ENCODE measurements at places on chromosomes 2 and 18.

GRCh38 chr18:12726331-12726730 is 23.5 kb downstream of the PSMG2 start:
- no peak for DNase-seq

- DNase-seq: no peak
Observed at GRCh38 chr2:190535121-190535439, 558 bp upstream of the NEMP2 start.

- no peak for DNase-seq
Observed at GRCh38 chr2:117983040-117983439, 30.8 kb downstream of the CCDC93 start.

DNA sequence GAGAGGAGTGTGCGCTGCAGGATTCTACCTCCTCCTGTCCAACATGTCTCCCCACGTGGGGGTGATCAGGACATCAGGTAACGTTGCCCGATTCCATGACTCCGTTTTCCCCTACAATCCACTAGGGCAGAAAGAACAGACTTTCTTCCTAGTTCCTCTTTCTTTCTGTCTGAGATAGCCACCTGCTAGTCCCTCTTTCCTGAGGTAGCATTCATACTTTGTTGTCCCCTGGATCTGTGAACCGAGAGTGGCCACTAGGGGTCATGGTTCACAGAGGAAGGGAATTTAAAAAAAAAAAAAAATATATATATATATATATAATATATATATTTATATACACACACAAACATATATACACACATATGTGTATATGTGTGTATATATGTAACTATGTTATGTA is 210.0 kb upstream of the ZNF521 start:
- DNase-seq: no peak

DNA sequence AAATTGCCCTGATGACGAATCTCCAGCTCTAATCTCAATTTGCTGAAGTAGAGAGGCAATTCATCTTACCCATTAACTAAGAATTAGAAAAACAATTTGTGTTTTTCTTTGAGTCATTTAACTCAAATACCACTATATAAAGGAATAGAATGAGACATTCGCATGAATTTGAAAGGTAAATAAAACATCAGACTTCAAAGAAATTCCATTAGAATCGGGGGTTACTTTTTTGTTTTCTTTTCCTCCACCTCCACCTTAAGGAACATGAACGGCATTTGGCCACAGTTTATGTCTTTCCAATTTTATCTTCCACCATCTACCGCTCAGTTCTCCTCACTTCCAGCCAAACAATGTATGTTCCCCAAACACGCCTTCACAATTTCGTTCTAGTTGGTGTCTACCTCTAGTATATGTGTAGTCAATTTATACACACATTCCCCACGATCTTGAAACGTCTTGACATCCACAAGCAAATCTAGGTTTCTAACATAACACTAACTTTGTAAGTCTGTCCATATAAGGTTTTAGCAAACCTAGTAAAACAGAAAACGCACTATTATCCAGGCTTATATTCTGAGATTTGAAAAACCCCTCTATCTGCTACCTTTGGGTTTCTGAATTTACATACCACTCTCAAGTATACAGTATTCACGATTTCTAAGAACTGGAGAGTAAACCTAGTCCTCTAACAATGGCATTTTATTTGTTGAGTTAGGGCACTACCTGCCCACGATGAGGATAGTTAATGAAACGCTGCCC is 1.2 kb upstream of the SMCHD1 start:
- no peak for DNase-seq

GRCh38 chr2:187499941-187500532 is 52.0 kb upstream of the CALCRL start:
- no peak for DNase-seq

GRCh38 chr2:9392898-9393765 is 30.2 kb downstream of the ITGB1BP1 start:
- DNase-seq: no peak

GRCh38 chr2:42844901-42845821 is 52.8 kb upstream of the HAAO start:
- no peak for DNase-seq

DNA sequence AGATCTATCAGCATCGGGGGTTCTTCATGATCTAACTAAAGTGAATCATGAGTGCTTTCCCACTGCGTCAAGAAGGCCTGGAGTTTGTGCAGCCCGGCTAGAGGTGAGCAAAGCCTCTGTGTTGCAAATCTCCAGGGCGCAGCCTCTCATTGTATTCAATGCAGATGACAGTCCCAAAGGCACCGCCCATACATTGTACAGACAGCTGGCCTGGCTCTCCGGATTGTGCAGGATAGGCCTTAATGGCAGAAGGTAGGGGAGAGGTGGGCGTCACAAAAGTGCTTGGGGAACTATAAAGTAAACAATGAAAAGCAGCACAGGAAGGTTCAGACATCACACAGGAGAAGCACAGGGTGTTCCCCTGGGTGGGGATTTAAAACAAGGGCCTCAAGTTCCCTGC is 907 bp upstream of the GYPC start:
- DNase-seq: no peak

- DNase-seq: no peak
Observed at GRCh38 chr18:830315-830901, 18.4 kb upstream of the YES1 start.

DNA sequence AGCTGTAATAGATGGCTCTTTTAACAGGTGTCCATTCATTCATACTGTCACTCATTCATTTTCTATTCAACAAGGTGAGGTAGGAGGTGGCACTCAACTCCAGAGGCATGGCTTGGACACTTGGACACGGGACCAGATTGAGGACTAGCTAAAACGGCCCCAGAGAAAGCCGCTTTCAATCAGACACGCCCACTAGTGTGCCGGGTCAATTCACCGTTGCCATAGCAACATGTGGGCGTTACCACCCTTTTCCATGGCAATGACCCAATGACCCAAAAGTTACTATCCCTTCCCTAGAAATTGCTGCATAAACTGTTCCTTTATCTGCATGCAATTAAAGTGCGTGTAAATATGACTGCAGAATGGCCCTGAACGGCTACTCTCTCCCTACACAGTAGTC is 49.2 kb upstream of the LGALSL start:
- DNase-seq: no peak

DNA sequence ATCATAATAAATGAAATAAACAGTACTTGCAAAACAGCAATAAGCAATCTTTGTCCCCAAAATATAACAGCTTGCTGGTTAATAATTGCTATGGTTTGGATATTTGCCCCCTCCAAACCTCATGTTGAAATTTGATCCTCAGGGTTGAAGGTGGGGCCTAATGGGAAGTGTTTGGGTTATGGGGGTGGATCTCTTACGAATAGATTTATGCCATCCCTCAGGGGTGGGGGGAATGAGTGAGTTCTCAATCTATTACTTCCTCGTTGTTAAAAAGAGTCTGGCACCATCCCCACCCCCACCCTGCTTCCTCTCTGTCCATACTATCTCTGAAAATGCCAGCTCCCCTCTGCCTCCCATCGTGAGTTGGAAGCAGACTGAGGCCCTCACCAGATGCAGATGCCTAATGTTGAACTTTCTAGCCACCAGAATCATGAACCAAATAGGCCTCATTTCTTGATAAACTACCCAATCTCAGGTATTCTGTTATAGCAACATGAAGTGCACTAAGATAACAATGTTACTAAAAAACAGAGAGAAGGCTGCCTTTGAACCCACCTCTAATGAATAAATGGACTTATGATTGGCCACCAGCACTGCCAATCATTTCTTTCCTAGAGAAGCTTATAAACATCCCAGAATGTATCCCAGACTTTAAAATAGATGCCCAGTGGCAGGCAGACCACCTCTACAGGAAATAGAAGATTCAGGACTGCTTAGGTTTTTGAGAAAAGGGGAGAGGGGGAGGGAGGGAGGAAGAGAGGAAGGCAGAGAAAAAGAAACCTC is 90.1 kb downstream of the ALPK2 start:
- no peak for DNase-seq

GRCh38 chr18:26745288-26746181 is 120.0 kb downstream of the AQP4 start:
- no peak for DNase-seq

- no peak for DNase-seq
Observed at GRCh38 chr2:210577263-210578071, 21.1 kb downstream of the CPS1 start.

GRCh38 chr2:162475661-162476060 is 131.7 kb downstream of the GCA start:
- no peak for DNase-seq

- DNase-seq: no peak
Observed at GRCh38 chr2:196403471-196403870, 232.1 kb upstream of the STK17B start.

DNA sequence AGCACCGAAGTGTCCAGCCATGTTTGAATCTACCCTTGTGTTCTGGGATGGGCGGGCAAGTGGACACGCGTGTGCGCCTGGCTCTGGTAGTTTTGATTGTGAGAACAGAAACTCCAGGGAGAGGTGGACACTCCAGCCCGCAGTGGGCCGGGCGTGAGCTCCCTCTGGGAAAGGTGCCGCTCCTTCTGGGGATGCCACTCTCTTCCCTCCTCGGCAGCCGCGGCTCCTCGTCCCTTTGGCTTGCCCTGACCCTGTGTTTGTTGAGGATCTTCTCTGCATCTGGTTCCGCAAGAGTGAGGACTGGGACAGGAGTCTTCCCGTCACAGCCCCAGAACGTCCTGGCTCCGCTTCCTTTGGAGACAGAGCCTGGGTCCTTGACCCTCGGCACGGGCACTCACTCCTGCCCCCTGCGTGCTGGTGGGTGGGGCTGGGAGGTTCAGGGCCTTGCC is 1.3 kb downstream of the CTDP1 start:
- DNase-seq: no peak

GRCh38 chr2:170578606-170579005 is 136.5 kb upstream of the SP5 start:
- DNase-seq: no peak

DNA sequence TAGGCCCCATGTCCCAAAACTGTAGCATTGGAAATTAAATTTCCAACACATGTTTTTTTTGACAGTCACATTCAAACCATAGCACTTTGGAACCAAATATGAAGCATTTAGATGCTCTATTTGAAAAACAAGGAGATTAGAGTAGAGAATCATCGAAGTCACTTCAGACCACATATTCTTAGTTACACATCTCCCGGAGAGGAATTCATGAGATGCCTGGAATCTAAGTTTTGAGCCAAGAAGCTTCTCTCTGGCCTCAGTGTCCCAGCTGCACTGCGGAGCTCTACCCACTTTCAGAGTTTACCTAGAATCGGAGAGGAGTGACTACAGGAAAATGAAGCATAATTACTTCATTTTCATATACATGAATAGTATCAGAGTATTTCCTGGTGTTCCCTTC is 385.9 kb downstream of the TNS1 start:
- DNase-seq: no peak

- no peak for DNase-seq
Observed at GRCh38 chr18:36872329-36872728, 43.4 kb downstream of the KIAA1328 start.

- no peak for DNase-seq
Observed at GRCh38 chr2:103656558-103656957, 894.7 kb downstream of the TMEM182 start.

- DNase-seq: no peak
Observed at GRCh38 chr2:118403658-118404451, 315.6 kb downstream of the INSIG2 start.

GRCh38 chr2:127146071-127146725 is 39.2 kb upstream of the BIN1 start:
- no peak for DNase-seq

GRCh38 chr2:73930386-73930785 is 3.7 kb downstream of the DGUOK start:
- DNase-seq: no peak

- DNase-seq: no peak
Observed at GRCh38 chr2:102050854-102051391, 59.2 kb downstream of the IL1R2 start.

All from stimulated activated CD8-positive, alpha-beta memory T cell treated with anti-CD3 and anti-CD28 coated beads, Interleukin-7, amount 100 ng/mL, for 1 hour (primary cell).